ENCODE measurements at places on chromosomes 1 and 21.

DNA sequence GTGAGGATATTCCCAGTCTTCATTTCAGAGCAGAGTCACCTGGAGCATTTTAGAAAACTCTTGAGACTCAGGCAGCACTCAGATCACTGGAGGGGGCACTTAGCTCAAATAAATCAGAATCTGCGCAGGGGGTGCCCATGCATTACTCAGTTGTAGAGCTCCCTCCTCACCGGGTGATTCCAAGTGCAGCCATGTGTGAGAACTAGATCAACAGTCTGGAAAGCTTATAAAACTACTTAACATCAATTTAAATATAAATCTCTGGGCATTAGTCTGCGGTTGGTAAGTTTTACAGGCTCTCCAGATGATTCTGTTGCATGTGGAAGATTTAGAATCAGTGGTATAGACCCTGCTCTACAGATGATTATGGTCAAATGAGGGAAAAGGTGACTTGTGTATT is 128.6 kb downstream of the ST6GALNAC3 start:
- DNase-seq, result no peak

- DNase-seq, result no peak
These were observed 537.7 kb upstream of the PTBP2 start for GRCh38 chr1:96183928-96184327.

GRCh38 chr1:5664081-5664768 is 328.0 kb downstream of the NPHP4 start:
- DNase-seq, result no peak

GRCh38 chr1:110593902-110594301 is 12.3 kb downstream of the KCNA2 start:
- DNase-seq, result no peak

DNA sequence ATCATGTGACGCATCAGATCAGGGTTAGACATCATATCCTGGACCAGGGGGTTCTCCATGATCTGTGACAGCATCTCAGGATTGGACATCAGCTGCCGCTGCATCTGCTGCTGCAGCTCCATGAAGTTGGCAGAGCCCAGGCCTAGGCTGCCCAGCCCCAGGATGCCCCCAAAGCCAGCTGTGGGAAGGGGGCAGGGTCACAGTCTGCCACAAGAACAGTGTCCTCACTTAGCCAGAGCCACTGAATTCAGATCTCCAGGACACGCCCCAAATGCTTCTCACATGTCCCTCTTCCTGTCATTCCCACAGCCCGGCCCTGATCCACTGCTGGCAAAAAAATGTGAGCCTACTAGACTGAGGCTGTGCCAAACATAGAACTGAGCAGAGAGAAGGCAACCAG is 3.2 kb downstream of the UBQLN4 start:
- DNase-seq, result no peak

GRCh38 chr1:186189156-186189555 is 185.9 kb downstream of the TPR start:
- DNase-seq, result no peak

GRCh38 chr1:59596432-59596831 is 218.3 kb upstream of the HOOK1 start:
- no peak for DNase-seq

DNA sequence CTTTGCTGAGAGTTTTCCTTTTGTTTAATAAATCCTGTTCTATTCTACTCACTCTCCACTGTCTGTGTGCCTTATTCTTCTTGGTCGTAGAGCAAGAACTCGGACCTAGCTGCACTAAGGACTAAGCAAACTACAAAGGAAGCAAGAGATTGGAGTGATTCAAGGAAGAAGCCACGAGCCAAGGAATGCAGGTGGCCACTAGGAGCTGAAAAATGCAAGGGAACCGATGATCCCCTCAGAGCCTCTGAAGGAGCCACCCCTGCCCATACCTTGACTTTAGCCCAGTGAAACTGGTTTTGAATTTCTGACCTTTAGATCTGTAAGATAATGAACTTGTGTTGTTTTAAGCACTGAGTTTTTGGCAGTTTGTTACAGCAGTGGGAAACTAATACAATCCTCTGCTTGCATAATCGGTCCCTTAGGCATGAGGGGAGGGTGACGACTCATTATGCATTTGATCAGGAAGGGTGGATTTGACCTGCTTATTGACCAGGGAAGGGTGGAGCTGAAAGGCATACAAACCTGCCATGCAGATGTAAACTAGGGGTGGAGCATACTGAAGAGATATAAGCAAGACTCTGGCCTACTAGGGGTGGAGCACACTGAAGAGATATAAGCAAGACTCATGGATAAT is 6.2 kb upstream of the CA6 start:
- no peak for DNase-seq

DNA sequence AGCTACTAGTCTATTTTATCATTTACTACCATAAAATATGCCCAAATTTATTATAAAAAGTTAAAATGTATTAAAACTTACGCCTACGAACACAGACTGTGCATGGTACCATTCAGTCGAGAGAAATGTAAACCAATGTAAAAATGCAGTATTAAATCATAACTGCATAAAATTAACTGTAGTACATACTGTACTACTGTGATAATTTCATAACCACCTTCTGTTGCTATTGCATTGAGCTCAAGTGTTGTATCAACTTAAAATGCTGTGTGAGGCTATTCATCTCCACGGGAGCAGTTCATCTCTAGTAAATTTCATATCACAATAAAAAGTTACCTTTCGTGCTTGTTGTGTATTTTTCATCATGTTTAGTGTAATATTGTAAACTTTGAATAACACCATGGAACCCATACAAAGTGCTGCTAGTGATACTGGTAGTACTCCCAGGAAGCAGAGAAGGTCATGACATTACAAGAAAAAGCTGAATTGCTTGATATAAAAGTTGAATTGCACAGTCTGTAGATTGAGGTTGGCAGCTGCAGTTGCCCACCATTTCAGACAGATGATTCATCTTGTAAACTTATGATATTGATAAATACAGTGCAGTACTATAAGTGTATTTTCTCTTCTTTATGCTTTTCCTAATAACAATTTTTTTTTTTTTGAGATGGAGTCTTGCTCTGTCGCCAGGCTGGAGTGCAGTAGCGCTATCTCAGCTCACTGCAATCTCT is 19.0 kb upstream of the CENPF start:
- no peak for DNase-seq

- DNase-seq, result no peak
These were observed 17.4 kb downstream of the CCSAP start for GRCh38 chr1:229325401-229325800.

GRCh38 chr1:216723274-216723780 is at the start of gene ESRRG:
TSS of gene ESRRG (minus strand) at chr1:216723429. CDS start at chr1:216723299, 130 bp downstream.
- no peak for DNase-seq

- DNase-seq, result no peak
These were observed 1.1 kb downstream of the ADGRL2 start for GRCh38 chr1:81801651-81802456.

DNA sequence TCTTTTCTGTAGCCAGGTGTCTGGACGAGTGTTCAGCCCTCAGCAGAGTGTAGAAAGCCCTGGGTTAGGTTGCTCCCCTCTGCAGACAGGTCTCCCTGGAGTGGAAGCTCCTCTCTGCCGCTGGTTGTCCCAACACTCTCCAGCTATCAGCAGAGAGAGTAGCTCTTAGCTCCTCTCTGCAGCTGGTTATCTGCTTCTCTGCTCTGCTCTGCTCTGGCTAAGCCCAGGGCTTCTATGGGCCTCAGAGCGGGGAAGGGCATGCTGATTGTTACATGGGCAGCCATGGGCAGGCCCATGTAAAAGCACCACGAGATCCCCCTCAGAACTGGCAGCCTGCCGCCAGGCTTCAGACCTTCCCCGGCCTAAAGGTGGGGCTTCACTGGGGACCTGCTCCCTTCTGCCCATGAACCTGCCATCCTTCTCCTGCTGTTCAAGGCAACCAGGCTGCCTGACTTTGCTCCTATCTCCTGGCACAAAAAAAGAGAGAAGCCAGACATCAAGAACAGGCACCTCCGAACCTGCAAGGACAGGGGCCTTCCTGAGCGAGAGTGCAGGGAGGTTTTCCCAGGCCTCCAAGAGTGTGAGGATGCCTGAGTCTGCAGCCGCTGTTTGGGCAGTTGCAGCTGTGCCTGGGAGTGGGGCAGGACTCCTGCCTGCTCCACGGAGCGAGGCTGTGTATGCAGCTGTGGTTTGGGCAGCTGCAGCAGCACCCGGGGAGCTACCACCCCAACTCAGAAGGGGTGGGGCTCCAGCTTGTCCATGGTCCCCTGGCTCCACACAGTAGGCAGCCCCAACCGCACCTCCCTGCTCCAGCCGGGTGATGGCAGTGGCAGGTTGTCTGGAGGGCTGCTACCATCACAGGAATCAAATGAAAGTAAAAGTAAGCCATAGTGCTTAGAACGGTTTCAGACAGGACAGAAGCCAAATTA is 973.7 kb downstream of the LTN1 start:
- no peak for DNase-seq

DNA sequence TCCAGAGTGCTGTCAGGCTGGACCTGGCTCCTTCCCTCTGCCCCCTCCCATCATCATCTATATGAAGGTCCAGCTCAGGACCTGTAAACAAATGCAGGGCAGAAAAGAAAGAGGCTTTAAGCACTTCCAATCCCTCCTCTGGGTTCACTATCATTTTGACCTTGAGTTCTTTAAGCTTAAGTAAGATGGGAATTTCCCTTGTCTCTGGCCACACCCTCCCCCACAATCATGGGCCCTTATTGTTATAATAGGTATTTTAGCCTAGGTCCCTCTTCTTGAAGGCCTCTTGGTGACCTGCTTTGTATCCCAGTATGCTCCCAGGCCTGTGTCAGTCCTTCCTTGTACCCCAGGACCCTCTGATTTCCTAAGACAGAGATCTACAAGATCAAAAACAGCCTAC is 45.1 kb upstream of the EPS15 start:
- no peak for DNase-seq

GRCh38 chr1:22208268-22208972 is 65.5 kb upstream of the WNT4 start:
- no peak for DNase-seq

DNA sequence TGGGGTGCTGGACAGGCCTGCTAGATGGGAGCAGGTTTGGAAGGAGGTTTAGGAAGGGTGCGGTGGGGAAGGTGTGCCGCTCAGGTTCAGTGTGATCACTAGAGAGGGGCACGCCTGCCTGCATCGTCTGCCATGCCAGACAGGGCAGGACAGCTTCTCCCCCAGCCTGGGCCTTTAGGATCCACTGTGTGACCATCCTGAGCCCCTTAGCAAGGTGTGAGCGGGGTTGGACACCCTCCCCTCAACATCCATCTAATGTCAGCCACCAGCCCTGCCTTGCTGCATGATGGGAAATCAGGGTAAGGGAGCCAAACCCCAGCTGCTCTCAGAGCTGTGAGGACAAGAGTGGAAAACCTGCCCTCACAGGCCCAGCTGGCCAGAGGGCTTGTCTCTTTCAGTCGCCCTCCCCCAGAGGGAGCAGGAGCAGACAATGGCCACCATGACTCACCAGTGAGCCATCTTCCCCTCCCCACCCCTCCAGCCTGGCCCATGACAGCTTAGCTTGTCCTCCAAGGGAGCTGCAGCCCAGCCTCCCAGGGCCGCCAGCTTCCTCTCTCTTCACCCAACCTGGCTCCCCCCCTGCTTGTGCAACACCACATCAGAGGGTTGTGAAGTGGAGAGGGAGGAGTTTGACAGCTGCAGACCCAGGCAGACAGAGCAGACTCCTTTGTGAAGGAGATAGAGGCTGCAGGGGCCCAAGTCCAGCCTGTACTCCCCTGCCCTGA is 37.0 kb downstream of the NUAK2 start:
- DNase-seq, result peak; percentile 44

GRCh38 chr1:100706856-100707255 is 12.7 kb upstream of the VCAM1 start:
- no peak for DNase-seq

- no peak for DNase-seq
These were observed 15.8 kb downstream of the OR14I1 start for GRCh38 chr1:248686815-248687214.

GRCh38 chr1:245578308-245578707 is 423.5 kb downstream of the KIF26B start:
- DNase-seq, result no peak

GRCh38 chr1:193070942-193071341 is 11.5 kb downstream of the RO60 start:
- DNase-seq, result no peak

DNA sequence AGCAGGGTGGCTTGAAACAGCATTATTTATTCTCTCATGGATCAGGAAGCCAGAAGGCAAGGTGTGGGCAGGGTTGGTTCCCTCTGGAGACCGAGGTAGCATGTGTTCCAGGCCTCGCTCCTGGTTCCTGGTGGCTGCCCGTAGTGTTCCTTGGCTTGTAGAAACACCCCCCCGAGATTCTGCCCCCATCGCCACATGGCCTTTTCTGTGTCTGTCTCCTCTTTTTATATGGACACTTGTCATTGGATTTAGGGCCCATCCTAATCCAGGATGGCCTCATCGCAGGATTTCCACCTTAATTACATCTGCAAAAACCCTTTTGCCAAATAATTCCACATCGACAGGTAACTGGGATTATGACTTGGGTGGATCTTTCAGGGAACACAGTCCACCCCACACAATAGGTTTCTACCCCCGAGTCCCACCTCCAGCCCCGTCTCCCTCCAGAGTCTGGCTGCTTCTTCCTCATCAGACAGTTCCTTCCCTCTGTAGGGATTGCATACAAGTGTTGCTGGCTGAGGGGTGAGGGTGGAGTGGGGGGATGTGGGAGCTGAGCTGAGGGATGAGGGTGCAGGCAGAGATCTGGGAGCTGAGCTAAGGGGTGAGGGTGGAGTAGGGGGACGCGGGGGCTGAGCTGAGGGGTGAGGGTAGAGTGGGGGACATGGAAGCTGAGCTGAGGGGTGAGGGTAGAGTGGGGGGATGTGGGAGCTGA is 12.3 kb upstream of the NPHP4 start:
- DNase-seq, result no peak

GRCh38 chr1:4755301-4755845 is 101.0 kb downstream of the AJAP1 start:
- DNase-seq, result no peak

GRCh38 chr1:223631956-223632355 is 33.5 kb downstream of the CAPN8 start:
- DNase-seq, result no peak

DNA sequence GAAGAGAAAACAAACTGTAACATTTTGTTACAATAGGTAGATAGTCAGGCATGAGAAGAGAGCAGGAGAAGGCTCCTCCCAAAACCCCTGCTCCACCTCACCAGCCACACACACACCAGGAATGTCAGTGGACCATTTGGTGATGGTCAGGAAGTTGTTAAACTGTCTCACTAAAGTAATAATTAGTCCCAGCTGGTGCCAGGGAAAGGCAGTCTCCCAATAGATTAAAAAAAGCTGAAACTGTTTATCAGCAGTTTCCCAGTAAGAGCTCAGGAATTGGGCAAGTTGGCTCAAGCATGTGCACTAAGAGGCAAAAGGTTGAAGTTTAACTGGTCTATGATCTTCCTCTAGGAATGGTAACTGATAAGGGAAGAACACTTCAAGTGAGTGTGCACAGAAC is 249.6 kb downstream of the COL11A1 start:
- DNase-seq, result no peak

DNA sequence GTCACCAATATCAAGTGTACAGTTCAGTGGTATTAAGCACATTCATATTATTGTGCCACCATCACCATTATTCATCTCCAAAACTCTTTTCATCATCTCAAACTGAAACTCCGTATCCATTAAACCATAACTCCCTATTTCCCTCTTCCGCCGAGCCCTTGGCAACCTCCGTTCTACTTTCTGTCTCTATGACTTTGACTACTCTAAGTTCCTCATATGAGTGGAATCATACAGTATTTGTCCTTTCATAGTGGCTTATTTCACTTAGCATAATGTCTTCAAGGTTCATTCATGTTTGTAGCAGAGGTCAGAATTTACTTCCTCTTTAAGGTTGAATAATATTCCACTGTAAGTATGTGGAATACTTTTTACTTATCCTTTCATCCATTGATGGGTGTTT is 21.7 kb downstream of the SELP start:
- DNase-seq, result no peak

GRCh38 chr1:910311-910880 is 13.3 kb upstream of the SAMD11 start:
- DNase-seq, result no peak

GRCh38 chr1:7857985-7858384 is 5.1 kb upstream of the UTS2 start:
- DNase-seq, result no peak
